ENCODE measurements at places on chromosomes 6 and 20.

DNA sequence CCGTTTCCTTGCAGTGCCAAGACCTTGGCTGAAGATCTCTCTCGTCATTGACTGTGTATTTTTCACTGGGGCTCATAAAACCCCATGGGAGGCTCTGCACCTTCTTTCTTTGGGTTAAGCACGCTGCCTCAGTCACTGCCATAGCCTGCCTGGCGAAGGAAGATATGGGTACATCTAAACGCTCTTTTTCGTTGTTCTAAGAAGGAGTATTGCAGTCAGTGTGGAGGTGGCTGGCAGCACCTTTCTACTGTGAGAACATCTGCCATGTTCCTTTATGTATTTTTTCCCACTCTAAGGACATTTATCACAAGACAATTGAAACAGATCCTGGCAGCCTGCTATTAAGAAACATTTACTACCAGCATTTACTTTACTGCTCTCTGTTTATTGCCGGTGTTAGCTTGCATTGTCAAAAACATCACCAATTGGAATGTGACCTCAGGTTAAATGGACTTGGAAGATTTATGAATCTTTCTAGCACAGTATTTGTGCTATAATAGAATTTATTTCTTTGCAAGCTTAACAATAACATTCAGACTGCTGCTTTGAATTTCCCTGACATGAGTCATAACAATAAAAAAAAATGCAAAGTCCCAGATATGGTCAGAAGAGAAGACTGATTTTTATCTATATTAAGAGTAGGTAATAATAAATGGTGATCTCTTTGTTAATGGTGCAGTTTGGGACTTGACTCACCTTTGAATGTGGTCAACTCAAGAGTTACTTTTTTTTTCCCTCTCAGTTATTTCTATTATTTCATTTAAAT lies 62.2 kb upstream of the CLDN20 start:
- DNase-seq: no peak

DNA sequence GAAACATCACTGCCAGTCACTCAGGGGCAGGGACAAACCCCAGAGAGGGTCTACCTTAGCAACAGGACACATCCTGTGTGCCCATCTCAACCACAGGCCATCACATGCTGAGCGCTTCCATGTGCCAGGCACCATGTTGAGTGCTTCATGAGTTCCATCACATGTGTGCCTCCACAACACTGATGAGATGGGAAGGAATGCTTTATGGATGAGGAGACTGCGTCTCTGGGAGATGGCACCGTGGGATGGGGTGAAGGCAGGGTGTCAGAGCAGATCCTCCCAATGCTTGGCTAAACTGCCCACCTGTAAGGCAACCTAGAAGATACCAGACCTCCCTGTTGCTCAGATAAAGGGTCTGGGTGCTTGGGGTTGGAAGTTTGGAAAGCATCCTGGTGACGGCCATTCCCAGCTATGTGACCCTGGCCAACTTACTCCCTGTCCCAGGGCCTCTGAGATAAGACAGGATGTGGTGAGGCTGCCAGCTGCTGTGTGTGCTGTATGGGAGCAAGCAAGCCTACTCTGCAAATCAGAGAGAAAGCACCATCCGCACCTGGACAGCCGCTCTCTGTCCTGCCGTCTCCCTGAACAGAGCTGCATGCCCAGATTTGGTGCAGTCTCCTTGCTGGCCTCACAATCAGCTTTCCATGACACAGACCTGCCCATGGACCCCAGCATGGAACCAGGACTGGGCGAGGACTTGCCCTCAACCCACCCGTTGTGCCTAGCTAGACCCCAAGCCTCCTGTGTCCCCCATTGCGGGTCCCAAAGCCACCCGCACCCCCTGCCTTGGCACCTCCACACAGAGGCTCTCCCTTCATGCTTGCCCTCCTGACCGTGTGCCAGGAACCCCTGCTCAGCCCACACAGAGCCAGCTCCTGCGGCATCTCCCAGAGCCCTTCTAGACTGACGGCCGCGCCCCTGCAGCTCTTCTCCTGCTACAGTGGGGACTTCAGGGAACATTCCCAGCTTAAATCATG lies 143.7 kb downstream of the SYNDIG1 start:
- no peak for DNase-seq

DNA sequence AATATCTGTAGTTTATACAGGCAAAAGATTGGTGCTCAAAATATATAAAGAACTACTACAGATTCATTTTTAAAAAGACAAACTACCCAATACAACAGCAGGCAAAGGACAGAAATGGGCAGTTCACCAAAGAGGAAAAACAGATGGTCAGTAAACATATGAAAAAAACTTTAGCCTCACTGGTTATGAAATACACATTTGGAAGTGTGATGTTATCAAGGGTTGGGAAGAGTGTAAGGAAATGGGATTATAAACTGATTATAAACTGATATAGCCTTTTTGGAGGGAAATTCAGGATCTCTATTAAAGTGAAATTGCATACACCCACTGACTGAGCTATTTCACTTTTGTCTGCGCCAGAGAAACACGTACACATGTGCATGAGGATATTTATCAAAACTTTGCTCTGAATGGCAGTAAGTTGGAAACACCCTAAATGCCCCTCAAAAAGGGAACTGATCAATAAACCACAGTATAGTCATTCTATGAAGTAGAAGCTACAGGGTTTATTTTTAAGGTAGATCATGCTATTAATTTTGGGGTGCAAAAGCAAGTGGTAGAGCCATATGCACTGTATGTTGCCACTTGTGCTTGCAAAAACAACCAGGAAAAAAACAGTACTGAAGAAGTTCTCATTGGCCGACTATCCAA lies 32.2 kb upstream of the ARFGEF2 start:
- DNase-seq: peak; percentile 43

- no peak for DNase-seq
These were observed 11.4 kb upstream of the IFNGR1 start for GRCh38 chr6:137230547-137230946.

DNA sequence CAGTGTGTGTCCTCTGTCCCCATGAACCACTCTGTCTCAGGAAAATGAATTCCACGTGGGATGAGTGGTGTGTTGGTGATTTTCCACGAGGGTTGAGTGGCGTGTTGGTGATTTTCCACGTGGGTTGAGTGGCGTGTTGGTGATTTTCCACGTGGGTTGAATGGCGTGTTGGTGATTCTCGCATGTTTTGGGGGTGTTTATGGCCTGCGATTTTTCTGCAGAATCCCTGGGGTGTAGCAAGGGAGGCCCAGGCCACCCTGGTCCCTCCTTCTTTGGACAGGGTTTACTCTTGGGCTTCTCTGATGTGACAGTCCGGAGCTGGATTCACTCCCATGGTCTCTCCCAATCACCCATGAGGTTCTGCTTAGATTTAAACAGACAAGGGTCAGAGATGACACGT lies 90.6 kb upstream of the FRMD1 start:
- DNase-seq: no peak

GRCh38 chr6:154638369-154638768 lies 94.8 kb upstream of the SCAF8 start:
- no peak for DNase-seq

DNA sequence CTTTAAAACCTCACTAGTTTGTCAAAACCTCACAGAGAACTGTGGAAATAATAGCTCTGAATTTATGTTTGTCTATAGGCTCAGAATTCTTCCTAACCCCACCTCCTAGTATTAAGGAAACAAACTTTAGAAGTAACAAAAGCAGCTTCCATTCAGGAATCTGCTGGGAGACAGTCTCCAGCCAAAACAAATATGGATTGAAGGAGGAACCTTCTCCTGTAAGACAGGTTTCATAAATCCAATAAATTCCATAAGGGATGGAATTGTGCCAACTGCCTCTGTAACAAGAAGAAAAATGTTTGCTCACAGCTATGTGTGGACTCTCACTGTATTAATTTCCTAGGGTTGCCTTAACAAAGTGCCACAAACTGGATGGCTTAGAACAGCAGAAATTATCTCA lies 7.5 kb downstream of the SYCP2 start:
- DNase-seq: no peak

DNA sequence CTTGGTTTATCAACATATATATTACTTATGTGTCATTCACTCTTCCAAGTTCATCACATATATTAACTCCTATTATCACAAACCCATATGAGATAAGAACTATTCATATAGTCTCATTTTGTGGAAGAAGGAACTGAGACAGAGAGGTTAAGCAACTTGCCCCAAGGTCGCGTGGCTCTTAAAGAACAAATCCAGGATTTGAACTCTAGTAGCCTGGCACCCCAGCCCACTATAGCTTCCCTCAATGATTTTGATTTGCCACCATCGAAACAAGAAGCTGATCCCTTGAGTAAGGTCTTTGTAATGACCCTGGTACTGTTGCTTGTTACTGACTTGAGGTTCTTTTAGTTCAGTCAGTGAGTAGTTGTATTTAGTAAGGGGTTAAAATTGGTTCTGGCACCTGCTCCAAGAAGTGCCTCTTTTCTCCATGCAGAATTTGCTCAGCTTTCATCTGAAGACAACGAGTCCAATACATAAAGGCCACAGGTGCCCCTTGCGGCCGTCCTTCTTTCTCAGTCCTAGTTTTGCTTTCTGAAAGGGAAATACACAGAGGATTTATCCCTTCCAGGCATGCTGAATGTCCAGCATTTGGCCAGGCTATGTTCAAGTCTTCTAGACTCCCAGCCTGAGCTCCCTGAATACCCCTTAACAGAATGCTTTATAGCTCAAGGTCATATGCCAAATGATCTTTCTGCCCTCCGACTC lies 253.0 kb downstream of the TBC1D7 start:
- DNase-seq: no peak

GRCh38 chr20:2972126-2972525 lies 71.3 kb upstream of the GNRH2 start:
- no peak for DNase-seq

GRCh38 chr6:28277746-28278145 lies 3.6 kb upstream of the PGBD1 start:
- no peak for DNase-seq

GRCh38 chr6:54463354-54464024 lies 155.2 kb downstream of the TINAG start:
- no peak for DNase-seq

- no peak for DNase-seq
These were observed 1.6 kb upstream of the LY86 start for GRCh38 chr6:6586671-6587526.

- no peak for DNase-seq
These were observed 8.9 kb downstream of the FYN start for GRCh38 chr6:111864138-111865048.

DNA sequence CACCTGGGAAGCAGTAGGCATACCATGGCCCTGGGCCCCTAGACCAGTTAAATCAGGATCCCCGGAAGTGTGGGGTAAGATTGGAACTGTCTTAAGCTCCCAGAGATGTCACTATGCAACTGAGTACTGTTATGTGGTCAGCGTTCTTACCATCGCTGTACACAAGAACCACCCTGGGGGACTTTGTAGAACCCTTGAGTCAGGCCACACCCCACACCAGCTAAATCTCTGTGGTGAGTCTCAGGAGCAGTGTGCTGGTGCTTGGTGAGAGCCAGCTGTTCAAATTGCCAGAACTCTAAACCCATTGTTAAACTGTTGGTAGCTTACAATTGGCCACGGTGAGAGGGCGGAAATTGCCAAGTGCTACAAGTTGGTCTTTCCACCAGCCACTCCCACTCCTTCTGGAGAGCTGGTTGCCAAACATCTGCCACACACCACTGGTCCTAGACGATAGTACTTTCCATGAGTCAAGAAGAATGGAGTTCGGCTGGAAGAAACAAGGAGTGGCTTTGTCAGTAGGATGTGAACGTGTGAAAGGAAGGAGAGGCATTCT lies 80.5 kb upstream of the SYNDIG1 start:
- no peak for DNase-seq

DNA sequence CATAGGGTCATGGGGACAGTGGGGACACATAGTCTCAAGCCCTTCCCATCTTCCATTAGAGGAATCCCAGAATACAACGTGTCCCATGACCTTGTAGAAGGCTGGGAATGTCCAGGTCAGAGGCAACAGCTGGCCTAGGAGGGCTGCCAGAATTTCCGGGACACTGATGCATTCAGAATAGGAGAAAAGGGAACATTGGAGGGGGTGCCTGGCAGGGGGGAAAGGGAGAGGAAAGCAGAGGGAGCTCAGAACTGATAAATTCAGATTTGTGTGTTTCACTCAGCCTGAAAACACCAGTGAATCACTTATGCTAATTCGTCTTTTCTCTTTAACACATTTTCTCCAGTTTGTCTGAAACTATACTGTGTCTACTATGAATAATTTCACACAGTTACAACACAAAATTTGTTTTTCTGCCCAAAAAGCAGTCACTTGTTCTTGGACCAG lies 35.5 kb upstream of the BMP2 start:
- no peak for DNase-seq

GRCh38 chr20:52643034-52643433 lies 329.1 kb upstream of the TSHZ2 start:
- DNase-seq: no peak

Data from right lung (tissue), 10 donors.